PC-3 (cell line): ENCODE measurements at places on chromosomes 16 and 17.

DNA sequence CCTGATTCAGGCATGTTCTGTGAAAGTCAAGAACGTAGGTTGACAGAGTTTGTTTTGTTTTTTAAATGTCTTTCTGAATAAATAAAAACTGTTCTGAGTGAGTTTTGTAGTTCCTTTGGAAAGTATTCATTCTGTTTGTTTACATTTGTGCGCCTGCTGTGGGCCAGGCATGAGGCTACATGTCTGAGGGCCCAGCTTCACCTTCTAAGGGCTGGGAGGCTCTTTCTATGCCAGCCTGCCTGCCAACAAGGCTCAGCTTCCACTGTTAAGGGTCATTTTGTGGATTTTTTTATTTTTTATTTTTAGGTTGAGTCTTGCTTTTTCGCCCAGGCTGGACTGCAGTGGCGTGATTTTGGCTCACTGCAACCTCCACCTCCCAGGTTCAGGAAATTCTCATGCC is 6.1 kb downstream of the WWOX start:
- no peak overlapping the region for H3K4me3 ChIP-seq
- no peak overlapping the region for H3K27ac ChIP-seq
- H3K36me3 ChIP-seq = no peaks in the 10 kb centered on the region

GRCh38 chr16:71626018-71626857 is at the start of gene MARVELD3:
TSS of gene MARVELD3 (plus strand) at chr16:71626184. CDS start at chr16:71626230, 46 bp downstream.
- H3K36me3 ChIP-seq = no peaks in the 10 kb centered on the region
- H3K4me1 ChIP-seq = 0 out of 2 replicates have a peak, but pooled peaks cover 6% of the 10 kb centered on the region
- no peaks in the 10 kb centered on the region for H3K27me3 ChIP-seq
- no peak within 1 kb of the TSS for H3K27ac ChIP-seq

DNA sequence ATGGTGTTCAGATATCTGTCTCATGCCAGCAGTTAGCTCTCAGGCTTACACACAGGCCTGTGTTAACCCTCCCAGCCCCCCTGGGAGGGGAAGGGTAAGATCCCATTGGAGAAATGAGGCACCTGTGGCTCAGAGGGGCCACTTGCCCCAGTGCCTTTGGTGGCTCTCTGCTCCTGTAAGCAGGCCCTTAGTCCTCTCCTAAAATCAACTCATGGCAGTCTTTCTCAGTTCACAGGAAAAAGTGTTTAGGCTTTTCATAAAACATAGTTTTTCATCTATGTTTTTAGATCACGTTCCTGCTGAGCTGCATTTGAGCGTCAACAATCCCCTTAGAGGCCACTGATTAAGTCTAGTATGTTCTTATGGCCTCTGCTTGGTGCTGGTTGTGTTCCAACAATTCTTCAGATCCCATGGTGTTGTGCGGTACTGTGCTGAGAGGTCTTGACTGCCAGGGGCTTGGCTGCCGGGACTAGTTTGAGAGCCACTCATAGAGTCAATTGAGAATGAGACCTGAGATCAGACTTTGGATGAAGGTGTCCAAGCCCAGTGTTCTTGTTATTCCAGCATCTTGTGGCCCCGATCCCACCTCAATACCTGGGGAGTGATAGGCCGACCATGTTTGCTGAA is 10.6 kb downstream of the TAOK2 start:
- H3K4me3 ChIP-seq = no peak overlapping the region
- DNase-seq = no peak
- H3K4me1 ChIP-seq = no peaks in the 10 kb centered on the region
- no peak overlapping the region for H3K27ac ChIP-seq

DNA sequence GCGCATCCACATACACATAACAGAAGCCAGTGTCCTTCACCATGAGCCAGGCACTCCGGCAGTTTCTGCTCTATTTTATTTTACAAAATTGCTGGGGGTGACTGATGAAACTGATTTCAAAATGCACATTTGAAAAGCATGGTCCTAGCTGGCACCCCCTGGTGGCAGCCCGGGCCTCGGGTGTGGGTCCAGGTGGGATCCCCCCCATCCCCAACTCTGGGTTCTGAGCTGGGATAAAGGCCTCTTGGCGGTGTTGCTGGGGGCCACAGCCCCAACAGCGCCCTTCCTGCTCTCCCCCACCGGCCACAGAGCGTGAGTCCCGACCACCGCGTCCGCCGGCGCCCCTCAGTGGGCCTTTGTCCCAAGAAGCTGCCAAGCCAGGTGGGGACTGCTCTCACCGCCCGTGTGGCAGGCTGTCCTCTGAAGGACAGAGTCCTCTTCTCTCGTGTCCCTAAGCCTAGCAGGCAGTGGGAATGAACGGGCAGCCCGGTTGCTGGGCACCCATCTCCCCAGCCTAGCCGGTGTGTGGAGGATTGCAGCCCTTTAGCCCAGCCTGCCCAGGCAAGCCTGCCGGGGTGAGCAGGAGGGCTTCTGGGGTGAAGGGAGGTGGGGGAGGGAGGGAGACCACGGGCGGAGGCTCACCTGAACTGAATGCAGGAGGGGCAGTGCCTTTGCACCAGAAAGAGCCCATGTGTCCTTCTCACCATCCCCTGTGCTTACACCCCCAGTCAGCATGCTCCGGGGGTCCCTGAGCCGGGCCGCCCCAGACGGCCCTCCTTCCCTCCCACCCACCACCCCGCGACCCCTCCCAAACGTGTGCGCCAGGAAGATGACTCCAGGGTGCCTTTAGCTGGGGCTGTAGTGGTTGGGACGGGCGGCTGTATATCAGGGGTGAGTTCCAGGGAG is 898 bp downstream of the SNAI3 start:
- H3K4me1 ChIP-seq = 0 out of 2 replicates have a peak, but pooled peaks cover 3% of the 10 kb centered on the region
- no peaks in the 10 kb centered on the region for H3K36me3 ChIP-seq
- DNase-seq = no peak
- H3K27ac ChIP-seq = no peak overlapping the region

DNA sequence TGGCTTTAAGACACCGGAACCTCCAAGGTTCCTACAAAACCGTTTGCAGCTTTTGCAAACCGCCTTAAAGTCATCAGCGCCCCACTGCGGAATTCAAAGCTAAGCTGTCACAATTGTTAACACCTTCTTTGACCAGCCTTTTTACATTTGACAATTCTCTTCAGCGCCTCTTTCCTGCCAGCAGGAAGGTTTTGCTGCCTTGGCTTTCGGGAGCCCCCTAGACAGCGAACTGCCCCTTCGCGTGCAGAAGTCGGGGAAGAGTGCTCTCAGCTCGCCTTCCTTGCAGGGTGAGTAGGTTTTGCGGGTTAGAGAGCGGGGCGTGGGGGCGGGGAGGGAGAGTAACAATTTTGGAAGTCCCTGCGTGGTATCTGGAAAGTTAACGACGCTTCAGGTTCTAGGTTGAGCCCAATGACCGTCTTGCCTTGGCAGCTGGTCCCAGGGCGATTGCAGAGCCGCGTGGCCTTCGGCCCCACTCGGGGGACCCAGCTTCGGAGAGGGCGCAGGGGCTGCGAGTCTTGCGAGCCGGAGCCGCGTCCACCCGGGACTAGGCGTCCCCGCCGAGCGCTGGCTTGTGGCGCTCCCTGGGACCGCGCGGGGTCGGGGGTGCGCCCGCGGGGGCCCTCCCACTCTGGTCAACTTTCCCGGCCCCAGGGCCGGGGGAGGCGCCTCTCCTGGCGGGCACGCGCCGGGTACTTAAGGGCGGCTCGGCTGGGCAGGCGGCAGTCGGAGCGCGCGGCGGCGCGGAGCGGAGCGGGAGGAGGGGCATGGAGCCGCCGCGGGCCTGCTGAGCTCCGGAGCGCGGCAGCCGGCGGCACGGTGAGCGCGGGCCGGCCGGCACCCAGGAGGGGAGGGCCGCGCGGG is at the start of gene HAS3:
Gene HAS3 (plus strand): TSS at position 153 of the 861 bp plus-strand sequence. CDS start 3,743 bp downstream, outside the sequence.
- H3K4me1 ChIP-seq = peaks cover 33% of the 10 kb centered on the region
- peaks cover 23% of the 10 kb centered on the region for H3K36me3 ChIP-seq
- peak within 1 kb of the TSS; percentile 83 for H3K27ac ChIP-seq
- no peaks in the 10 kb centered on the region for H3K27me3 ChIP-seq

GRCh38 chr16:25023556-25023955 is 8.4 kb upstream of the ARHGAP17 start:
- H3K4me1 ChIP-seq = no peaks in the 10 kb centered on the region
- no peak overlapping the region for H3K27ac ChIP-seq
- no peaks in the 10 kb centered on the region for H3K27me3 ChIP-seq
- peak; percentile 9 for DNase-seq
- no peaks in the 10 kb centered on the region for H3K36me3 ChIP-seq
- H3K4me3 ChIP-seq = no peak overlapping the region

DNA sequence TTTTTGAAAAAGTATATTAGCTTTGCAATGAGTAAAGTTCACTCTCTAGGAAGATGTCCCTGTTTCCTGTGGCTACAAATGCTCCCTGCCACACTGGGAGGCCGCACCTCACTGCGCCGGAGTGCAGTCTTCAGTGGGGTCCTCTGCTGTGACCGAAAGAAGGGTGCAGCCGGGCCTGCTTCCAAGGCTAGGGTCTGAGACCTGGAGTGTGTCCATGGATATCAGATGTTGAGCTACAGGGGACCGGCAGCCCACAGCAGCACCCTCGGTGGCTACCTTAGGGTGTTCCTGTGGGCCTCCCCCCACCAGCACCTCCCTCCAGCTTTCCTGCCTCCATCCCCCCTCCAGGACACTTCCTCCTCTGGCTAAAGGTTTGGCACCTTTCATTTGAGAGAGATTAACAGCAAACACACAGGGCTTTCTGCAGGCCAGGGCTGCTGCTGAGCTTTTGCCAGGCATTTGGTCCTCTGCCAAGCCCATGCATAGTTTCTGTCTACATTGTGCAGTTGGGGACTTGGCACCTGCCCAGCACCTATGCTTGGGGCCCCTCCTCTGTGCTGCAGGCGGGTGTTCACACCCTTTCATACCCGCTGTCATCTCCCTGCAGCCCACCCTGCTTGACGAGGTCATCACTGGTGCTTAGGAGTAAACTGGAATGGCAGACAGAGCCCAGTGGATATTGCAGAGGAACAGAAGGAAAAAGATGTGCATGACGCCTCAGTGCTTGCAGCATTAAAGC is 33.8 kb upstream of the CRISPLD2 start:
- no peaks in the 10 kb centered on the region for H3K4me1 ChIP-seq
- no peak for DNase-seq
- no peak overlapping the region for H3K4me3 ChIP-seq
- no peaks in the 10 kb centered on the region for H3K27me3 ChIP-seq
- H3K27ac ChIP-seq = no peak overlapping the region
- H3K36me3 ChIP-seq = no peaks in the 10 kb centered on the region

GRCh38 chr16:15398618-15399316 is 3.2 kb downstream of the MPV17L start:
- no peaks in the 10 kb centered on the region for H3K4me1 ChIP-seq
- no peaks in the 10 kb centered on the region for H3K36me3 ChIP-seq
- no peak for DNase-seq
